ENCODE measurements at places on chromosomes 2 and 18.

- no peak for DNase-seq
These were observed 114.5 kb downstream of the GYPC start for GRCh38 chr2:126770466-126770865.

DNA sequence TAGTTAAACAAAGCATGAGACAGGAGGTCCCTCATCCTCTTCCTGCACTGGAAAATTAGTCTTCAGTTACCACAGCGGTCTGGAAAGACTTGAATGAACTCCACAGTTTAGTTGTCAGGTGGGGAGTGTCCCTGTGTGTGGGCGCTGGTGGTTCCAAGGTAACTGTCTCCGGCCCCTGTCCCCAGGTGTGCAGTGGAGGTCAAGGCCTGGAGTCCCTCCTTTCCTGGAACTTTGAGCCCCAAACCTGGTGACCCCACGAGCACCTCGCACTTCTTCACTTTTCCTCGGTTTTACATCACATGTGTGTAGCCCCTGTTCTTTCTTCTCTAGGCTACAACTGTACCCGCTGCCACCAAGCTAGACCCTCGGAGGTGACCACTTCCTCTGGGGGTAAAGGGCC lies 28.0 kb upstream of the INHBB start:
- DNase-seq = no peak

- DNase-seq = peak; percentile 14
These were observed 106.2 kb upstream of the BZW1 start for GRCh38 chr2:200705305-200706041.

DNA sequence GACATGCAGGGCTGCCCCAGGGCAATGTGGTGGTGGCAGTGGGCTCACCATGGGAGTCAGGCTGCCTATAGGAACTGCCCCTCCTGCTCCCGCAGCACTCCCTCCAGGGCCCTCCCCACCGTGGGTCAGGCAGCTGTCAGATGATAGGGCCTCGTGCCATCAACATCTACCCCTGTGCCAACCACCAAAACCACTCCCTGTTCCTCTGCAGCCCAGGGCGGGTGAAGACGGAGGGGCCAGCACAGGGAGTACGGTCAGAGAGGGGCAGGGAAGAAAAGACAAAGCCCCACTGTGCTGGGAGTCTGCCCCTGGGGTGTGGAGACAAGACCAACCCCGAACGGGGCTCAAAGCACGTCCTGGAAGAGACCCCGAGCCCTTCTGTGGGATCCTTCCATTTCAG lies 97.4 kb downstream of the TNS1 start:
- DNase-seq = peak; percentile 67
